ENCODE measurements at places on chromosomes 13 and 19. TPM values are rescaled to one million over a fixed set of nuclear protein-coding genes. Genes with fewer than 3 reads are reported as not detected.
A peak's percentile ranks its signal among the peaks of the same experiment; 100 is the strongest.

DNA sequence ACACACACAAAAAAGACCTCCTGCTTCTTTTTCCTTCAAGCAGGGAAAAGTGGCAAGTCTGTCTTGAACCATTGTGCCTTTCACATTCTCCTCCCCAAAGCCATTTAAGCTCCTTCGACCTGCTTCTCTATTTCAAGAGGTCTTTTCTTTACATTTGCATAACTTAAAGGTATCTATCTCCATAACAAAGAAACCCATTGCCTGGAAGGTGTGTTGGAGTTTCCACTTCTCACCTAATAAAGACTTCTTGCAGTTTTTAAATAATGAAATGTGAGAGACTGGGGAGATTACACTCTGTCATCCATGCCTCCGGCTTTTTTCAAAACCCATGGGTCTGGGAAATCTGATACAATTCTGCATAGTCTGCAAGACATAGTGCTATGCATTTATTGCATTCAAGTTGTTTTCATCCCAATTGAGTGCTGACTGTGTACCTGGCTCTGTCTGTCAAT lies 41.8 kb upstream of the NBEA start:
- DNase-seq, result no peak

DNA sequence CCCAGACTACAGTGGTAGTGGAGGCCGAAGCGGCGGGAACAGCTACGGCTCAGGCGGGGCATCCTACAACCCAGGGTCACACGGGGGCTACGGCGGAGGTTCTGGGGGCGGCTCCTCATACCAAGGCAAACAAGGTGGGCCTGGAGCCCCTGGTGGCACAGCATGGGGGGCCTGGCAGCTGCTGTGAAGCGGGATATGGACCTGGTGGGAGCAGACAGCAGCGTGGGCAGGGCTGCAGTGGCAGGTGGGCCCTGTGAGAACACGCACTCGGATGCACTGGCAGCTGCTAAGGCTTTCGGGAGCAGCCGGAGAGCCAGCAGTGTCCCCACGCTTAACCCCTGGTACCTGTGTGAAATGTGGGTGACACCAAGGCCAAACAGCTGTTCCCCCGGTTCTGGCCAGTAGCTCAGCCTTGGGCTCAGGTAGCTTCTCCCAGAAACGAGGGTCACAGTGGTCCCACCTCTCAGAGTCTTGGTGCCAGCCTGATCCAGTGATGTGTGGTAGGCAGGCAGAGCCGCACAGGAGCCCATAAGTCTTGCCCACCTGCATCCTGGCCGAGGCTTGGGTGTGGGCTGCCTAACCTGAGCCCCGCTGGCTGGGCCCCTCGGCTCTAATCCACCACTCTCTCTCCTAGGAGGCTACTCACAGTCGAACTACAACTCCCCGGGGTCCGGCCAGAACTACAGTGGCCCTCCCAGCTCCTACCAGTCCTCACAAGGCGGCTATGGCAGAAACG lies 12.5 kb upstream of the QTRT1 start:
- DNase-seq, result no peak

GRCh38 chr13:41150058-41150457 lies 17.5 kb upstream of the KBTBD6 start:
- no peak for DNase-seq

- no peak for DNase-seq
Measured at GRCh38 chr13:24618011-24618955, 61.9 kb upstream of the ATP12A start.

DNA sequence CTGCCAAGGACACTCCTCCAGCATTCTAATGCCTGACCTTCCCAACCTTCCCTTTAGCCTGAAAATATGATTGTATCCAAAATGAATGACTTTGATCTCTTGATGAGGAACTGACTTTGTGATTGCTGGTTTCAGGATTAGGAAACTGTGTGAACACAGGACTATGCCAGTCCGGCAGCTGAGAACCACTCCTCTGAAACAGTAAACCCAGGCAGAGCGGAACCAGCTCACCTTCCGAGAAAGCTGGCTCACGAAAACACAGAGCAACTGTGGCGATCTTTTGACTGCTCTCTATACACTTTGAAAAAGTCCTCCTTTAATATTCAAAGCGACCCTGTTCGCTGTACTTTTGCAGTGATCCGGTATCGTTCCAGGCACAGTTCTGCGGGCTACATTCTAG lies 258.8 kb upstream of the IRS2 start:
- no peak for DNase-seq

GRCh38 chr13:113656003-113656588 lies 1.9 kb downstream of the ATP4B start:
- DNase-seq, result no peak

DNA sequence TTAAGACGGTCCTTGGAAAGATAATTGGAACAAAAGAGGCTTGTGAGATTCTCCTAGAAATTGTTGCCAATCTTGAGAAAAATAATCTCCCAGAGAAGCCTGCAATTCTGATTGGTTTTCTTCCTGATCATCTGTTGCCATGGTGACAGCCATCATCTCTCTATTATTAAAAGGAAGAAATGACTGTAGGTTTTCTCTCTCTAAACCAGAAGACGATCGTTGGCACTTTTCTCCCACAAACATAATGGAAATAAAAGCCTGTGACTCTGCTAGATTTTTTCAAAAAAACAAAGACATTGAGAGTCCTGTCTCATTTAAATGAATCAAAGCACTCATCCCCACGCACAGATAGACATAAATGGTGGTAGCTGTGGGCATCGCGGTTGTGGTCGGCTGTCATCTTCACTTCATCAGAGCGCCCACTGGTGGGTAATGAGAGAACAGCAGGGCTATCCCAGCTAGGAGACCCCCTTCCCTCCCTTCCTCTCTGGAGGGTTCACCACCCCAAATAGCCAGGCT lies 21.7 kb upstream of the CALM3 start:
- DNase-seq, result peak; percentile 4

DNA sequence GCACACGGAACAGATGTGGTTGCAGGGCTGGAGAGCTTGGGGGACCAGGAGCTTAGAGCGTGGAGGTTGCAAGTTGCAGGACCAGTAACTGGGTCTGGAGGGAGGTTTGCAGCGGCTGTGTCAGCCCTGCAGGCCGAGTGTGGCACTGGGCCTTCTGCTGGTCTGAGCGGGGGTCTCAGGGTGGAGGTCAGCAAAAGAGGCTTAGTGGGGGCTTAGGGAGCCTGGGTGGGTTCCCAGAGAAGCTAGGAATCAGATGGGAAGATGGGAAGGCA lies 5.8 kb upstream of the HCN2 start:
- DNase-seq, result no peak

- peak; percentile 96 for DNase-seq
Measured at GRCh38 chr19:35775298-35776101, at the start of gene ARHGAP33. ARHGAP33 (plus strand) TSS chr19:35775564; CDS start chr19:35775659, 95 bp downstream.

DNA sequence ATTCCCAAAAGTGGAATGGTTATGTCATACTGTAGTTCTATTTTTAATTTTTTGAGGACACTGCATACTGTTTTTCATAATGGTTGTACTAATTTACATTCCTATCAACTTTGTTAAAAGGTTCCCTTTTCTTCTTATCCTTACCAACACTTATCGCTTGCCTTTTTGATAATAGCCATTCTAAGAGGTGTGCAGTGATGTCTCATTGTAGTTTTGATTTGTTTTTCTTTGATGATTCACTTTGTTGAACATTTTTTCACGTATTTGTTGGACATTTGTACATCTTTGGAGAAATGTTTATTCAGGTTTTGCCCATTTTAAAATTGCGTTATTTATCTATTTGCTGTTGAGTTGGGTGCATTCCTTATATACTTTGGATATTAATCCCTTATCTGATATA lies 188.8 kb upstream of the SPRY2 start:
- DNase-seq, result peak; percentile 38

- no peak for DNase-seq
Measured at GRCh38 chr19:47761566-47761965, 16.2 kb downstream of the NOP53 start.

DNA sequence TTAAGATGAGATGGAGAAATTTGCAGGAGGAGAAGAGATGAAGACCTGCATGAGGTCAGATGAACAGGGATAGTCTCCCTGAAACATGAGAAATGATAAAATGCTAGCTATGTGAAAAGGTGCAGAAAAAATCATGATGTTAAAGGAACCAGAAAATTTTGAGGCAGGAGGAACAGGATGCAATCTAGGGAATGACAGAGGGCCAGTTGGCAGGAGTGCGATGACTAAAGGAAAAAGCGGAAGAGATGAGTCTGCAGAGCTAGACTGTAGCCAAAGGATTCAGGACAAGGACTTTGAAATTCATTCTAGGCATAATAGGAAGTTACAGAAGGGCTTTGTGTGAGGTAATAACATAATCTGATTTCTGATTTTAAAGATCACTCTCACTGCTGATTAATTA lies 77.9 kb downstream of the TRPC4 start:
- no peak for DNase-seq

GRCh38 chr13:107643615-107644014 lies 571.7 kb downstream of the LIG4 start:
- DNase-seq, result no peak

DNA sequence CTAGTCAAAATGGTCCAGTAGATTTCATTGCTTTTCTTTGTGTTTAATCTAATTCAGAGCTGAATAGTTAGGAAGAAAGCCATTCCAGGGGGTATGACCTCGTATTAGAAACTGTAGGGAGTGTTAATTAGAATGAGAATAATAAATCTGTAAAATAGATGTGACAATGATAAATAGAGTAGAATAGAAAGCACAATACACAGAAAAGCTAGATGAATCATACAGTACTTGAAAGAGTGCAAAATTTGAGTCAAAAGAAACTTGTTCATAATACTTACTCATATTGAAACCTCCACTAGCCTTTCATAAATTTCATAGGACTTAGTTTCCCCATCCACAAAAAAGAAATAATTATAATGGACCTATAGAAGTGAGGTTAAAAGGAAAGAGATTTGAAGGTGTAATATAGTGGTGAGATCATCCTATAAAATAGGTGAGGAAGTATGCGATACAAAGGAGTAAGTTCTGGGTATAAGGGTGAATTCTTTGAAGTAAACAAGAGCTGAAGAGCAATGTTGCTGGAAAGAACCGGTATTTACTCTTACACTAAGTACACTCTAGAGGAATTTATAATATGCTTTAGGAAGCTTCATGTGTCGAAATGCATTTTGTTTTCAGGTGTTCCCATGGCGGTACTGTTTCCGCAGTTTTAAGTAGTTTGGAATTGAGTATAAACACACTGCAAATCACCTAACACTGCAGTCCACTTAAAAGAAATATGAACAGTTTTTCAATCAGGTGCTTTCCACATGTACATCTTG lies 21.9 kb downstream of the PCDH17 start:
- DNase-seq, result no peak

GRCh38 chr13:20264271-20265018 lies 32.3 kb upstream of the GJB6 start:
- no peak for DNase-seq

- DNase-seq, result no peak
Measured at GRCh38 chr13:40316301-40316700, 350.1 kb downstream of the FOXO1 start.

- peak; percentile 26 for DNase-seq
Measured at GRCh38 chr13:31625115-31625514, 114.2 kb upstream of the RXFP2 start.

- DNase-seq, result no peak
Measured at GRCh38 chr19:6752256-6753177, 13.0 kb downstream of the TRIP10 start.

DNA sequence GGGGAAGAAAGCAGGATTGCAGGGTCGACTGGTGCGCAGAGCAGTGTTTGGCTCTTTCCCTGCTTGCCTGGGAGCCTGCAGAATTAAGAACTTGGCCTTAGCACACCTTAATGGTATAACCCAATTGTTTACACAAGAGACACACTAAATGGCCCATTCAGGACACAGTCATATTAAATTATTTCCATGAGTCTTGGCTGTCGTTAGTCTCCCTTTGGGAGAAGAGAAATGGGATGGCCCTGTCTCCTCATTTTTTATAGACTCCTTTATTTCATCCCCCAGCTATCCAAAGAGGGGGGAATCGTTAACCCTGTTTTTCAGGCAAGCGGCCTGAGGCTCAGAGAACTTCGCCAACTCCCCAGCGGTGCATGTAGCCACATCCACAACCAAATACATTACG lies 282.5 kb downstream of the SUCLA2 start:
- DNase-seq, result no peak

- DNase-seq, result peak; percentile 5
Measured at GRCh38 chr13:74575729-74576125, 441.5 kb upstream of the KLF12 start.

GRCh38 chr13:93715866-93716265 lies 489.3 kb downstream of the GPC6 start:
- DNase-seq, result no peak

DNA sequence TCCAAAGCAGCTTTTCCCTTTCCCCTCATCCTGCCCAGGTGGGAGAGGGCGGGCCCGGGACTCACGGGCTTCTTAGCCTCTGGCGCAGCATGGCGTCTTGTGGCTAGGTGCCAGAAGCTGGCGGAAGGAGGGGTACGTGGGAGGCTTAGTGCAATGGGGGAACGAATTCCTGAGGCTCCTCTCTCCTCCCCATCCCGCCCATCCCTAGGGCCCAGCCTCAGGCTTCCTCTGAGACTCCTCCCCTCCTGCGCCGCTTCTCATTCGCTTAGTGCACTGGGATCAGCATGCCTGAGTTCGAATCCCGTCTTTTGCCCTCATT lies 297.8 kb downstream of the ZNF536 start:
- DNase-seq, result no peak

GRCh38 chr13:31121379-31122140 lies 40.1 kb downstream of the HSPH1 start:
- DNase-seq, result no peak

TLE2 gene
- 2.4 TPM for total RNA-seq

IL17D gene
- 2.2 TPM for total RNA-seq

BCAM gene
- 8.2 TPM for total RNA-seq

OR4F17 gene
- not detected for total RNA-seq

KLK11 gene
- total RNA-seq, result not detected

OR7C1 gene
- total RNA-seq, result not detected

THSD8 gene
- total RNA-seq, result not detected

KPNA3 gene
- 41.3 TPM for total RNA-seq

MYBPC2 gene
- total RNA-seq, result not detected

AP1M2 gene
- 39.4 TPM for total RNA-seq

PRX gene
- 2.0 TPM for total RNA-seq

SOHLH2 gene
- total RNA-seq, result 1.1 TPM
